NCI-H524 treated with DMSO at 0.1 percent for 48 hours (cell line): ENCODE measurements at places on chromosomes 2 and 18.

- DNase-seq = no peak
Measured at GRCh38 chr2:157540102-157540501, 88.6 kb downstream of the ACVR1C start.

DNA sequence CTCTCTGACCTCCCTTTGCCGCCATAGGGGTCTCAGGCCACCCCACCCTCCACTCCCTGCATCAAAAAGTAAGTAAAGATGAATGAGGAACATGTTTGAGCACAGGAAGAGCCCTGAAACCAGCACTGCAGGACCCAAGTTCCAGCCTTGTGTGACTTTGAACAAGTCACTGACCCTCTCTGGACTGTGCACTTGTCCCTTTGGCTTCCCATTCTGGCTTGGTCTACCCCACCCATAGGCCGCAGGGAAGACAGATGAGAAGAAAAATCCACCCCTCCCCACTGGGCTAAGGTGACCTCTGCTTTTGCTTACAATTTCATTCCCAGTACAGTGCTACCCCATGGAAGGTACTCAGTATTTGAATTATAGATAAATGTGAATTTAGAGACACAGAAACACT, 43.8 kb downstream of the TMEM17 start:
- DNase-seq = no peak

GRCh38 chr2:17643031-17643615, 102.6 kb downstream of the VSNL1 start:
- DNase-seq = no peak

- DNase-seq = no peak
Measured at GRCh38 chr18:68568364-68569155, 146.3 kb downstream of the TMX3 start.

DNA sequence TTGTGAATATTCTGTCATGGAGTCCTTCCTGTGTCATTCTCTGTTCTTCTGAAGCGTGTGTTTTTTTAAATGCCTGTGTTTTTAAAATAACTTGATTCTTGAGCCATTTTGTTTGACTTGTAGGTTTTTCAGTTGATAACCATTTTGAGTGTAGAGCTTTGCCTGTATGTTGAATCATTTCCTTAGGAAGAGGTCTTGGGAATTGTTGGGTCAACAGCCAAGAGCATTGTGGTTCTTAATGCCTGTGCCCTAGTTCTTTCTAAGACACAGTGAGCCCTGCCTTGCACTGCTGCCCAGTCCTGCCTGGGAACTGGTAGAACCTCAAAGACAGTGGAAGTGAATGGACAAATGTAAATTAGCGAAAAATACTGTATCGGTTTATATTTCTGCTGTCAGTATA, 25.9 kb downstream of the RAB12 start:
- DNase-seq = no peak

GRCh38 chr2:106996171-106996769, 110.3 kb upstream of the ST6GAL2 start:
- DNase-seq = no peak

DNA sequence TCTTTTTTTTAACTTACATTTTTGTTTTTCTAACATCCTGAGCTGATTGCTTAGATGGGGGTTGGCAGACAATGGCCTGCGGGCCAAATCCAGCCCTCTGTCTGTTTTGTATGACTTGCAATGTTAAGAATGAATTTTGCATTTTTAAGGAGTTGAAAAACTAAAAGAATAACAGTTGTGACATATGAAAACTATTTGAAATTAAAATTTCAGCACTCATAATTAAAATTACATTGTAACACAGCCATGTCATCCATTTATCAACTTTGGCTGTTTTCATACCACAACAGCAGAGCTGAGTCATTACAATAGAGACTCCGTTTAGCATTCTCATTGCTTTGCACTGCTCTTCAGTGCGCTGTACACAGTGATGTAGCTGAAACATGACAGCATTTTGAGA, 94.1 kb upstream of the MC4R start:
- DNase-seq = no peak
